G401 (cell line): ENCODE measurements at places on chromosomes 1 and 21. TPM values are rescaled to one million over a fixed set of nuclear protein-coding genes. Genes with fewer than 3 reads are reported as not detected.

Gene TIPRL
- 23.8 and 41.4 TPM in 2 replicates for total RNA-seq

DNA sequence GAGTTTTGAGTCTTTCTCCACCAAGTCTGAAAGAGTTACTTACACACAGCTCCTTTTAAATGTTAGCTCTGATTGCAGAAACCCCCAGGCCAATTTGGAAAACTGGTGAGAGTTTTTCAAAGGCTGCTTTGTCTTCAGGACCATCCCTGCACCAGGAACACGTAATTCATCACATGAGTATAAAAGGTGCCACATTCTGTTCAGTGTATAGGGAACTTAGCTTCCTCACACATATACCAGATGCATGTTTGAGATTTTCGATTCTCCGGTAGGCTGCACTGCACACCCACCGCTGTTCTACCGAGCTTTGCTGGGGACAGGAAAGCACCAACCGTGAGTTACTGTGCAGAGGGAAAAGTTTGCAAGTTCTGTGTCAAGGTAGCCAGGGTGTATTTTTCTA lies 28.3 kb upstream of the KCNK2 start:
- no peak for DNase-seq

Gene PGM1
- 49.6 and 51.3 TPM in 2 replicates for total RNA-seq

- DNase-seq = no peak
Measured at GRCh38 chr1:162996261-162996660, 72.9 kb upstream of the RGS4 start.

GRCh38 chr1:106995970-106996369 lies 60.5 kb upstream of the PRMT6 start:
- no peak for DNase-seq

DNA sequence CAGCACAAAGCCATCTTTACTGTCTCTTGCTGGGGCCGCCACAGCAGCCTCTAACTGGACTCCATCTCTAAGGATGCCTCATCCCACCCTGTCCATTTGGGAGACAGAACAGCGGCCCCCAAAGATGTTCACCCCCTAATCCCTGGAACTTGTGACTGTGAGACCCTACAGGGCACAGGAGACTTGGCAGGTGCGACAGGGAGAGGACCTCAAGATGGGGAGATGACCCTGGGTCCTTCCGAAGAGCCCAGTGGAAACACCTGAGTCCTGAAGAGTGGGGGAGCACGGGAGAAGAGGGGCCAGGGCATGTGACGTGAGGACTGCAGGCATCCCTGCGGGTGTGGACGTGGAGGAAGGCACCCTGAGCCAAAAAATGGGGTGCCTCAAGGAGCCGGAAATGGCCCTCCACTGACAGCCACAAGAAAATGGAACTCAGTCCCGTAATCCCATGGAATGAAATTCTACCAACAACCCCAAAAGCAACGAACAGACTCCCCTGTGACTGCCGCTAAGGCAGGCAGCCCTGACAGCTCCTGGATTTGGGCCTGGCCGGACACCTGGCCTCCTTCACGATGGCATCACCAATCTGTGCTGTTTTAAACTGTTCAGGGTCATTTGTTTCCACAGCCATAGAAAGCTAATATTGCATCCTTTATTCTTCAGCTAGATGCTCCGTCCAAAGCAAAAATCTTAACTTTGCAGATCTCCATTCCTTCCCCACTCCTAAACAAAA lies 34.0 kb downstream of the C2CD2 start:
- DNase-seq = no peak

Gene C1orf87
- total RNA-seq = not detected in 2 replicates
